ENCODE measurements at places on chromosomes 3 and 15.

DNA sequence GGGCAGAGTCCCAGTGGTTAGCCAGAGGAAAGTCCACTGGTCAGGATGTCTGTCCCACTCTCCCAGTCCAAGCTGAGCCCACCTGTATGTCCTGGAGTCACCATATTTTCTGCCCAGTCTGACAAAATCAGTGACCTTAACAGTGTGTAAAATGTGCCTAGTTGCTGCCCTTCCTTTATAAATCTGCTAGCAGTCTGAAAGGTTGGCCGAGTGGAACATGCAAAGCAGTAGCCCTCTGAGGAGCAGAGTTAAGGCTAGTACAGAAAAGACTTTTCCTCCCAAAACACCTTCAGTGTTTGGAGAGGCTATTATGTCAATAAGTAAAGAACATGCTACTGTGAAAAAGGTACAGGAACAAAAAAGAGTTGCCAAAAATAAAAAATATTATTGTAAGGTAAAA lies 15.3 kb downstream of the TTC21A start:
- no peak for DNase-seq

DNA sequence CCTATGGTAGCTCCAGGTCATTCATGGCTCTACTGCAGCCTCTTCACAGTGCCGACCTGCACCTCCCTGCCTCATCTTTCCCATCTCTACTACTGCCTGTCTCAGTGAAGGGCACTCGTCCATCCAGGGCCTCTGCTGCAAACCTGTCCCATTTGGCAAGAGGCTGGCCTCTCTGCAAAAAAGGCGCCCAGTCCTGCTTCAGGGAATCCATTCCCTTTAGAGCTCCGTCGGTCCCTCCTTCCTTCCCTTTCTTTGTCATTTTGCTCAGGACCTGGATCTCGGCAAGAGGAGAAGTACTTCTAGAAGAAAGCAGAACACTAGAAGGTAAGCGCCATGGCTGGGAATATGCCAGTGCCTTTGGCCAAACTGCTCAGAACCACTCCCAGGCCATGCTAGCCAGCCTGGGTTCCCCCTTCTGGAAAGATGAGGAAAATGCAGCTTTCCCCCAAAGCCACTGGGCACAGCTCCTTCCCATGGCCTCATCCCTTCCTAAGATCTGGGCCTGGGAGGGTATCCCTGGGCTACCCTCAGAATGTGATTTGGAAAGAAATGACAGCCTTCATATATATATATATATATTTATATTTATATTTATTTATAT lies 6.4 kb upstream of the ISL2 start:
- peak; percentile 73 for DNase-seq

DNA sequence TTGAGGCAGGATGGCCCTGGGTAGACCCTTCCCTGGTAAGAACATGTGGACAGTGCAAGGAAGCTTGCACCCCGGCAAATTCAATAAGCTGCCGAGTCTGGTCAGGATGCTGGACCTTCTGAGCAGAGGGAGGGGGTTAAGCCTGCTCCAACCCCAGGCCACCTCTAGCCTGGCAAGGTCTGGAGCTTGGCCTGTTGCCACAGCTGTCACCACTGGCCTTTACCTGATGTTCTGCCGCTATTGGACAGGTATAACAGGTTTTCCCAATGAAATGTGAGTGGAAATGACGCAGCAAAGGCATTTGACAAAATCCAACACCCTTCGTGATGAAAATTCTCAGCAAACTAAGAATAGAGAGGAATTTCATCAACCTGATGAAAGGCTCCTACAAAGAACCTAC lies 699 bp upstream of the MESP1 start:
- no peak for DNase-seq

- no peak for DNase-seq
Measured at GRCh38 chr3:27471923-27472550, 12.1 kb downstream of the SLC4A7 start.

DNA sequence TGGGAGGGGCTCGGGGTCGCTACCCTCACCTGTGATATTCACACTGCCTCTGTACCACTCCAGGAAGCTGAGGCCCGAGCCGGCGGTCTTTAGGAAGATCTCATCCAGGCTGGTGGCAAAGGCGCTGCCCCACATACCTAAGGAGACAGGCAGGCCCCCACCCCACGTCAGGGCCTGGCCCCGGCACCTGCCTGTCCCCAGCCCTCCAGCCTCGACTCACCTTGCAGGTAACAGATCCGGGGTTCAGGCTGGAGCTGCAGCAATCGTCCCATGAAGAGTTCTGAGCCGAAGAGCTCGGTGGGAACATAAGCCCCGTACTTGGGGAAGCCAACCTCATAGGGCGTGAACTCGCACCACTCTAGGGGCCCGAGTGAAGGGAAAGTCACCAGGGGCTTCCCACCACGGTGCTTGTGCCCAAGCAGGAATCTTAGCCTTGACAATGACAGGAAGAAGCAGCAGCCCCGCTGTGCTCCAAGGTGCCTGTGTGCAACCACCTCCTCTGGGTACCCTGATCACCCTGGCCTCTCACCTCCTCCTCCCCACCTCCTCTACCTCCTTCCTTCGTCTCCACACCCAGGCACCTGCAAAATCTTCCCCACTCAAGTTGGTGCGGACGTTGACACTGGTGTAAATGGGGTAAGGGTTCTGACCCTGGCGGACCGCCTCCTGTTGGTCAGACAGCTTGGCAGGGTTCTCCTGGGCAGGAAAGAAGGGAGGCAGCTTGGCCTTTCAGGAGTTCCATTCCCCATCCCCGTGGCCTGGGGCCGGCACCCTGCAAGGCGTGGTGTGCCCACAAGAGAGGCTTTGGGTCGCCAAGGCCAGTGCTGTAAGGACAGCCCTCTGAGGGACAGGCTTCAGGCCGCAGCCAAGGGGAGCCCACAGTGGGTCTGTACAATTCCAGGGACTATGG lies 10.6 kb downstream of the PLA2G4F start:
- DNase-seq = no peak

- DNase-seq = no peak
Measured at GRCh38 chr3:150300388-150300787, 107.7 kb upstream of the TSC22D2 start.

DNA sequence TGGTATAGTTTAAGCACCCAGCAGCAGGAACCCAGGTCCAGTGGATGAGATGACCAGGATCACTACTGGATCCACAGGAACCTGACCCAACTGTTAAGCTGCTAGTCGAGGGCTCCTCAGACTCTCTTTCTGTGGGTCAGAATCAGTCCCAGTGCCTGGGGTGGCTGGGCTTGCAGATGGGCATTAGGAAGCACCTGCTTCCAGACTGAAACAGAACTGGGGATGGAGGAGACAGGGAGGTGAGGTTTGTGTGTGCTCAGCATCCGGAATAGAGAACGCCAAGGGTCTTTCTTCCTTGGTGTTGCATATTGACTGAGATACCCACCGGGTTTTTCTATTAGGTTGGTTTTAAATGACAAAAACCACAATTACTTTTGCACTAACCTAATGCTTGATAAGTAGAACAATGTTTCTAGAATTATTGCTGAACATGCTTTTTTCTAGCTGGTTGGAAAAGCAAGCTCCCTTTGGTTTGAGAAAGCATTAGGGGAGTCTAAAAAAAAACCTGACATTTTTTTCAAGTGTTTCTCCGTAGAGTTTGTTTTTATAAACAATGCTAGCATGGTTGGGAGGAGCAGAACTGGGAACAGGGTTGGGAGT lies 779 bp downstream of the ST3GAL6 start:
- no peak for DNase-seq

DNA sequence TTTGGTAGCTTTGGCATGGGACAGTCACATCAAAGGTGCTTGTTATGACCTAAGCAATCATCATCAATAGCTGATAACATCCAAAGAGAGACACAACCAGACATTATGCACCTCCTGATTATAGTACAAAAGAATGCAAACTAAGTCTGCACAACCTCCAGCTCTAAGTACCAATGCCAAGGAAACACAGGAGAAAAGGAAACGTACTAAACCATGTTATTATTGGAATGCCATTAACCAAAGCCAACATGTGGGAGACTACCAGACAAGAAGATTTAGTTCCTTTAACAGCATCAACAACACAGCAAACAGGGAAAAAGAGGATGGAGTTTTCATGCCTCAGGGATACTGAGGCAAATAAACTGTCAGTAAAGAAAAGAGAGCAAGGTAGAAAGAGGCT lies 61.4 kb downstream of the CD47 start:
- no peak for DNase-seq

- no peak for DNase-seq
Measured at GRCh38 chr3:112539825-112540650, 21.7 kb downstream of the ATG3 start.

DNA sequence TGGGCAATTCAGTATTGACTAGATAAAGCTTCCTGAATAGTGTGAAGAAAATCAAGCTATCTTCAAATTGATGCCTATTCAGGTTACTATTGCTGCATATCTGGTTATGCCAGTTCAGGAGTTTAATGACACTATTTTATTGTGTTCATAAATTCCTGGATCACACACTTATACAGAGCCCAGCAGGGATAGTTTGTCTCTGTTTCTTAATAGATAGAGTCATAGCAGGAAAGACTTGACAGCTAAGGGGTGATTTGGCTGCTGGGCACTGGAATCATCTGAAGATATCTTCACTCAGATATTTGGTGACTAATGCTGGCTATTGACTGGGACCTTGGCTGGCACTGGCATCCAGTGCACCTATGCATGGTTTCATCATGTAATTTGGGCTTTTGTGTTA lies 187.8 kb downstream of the PYDC2 start:
- DNase-seq = no peak

DNA sequence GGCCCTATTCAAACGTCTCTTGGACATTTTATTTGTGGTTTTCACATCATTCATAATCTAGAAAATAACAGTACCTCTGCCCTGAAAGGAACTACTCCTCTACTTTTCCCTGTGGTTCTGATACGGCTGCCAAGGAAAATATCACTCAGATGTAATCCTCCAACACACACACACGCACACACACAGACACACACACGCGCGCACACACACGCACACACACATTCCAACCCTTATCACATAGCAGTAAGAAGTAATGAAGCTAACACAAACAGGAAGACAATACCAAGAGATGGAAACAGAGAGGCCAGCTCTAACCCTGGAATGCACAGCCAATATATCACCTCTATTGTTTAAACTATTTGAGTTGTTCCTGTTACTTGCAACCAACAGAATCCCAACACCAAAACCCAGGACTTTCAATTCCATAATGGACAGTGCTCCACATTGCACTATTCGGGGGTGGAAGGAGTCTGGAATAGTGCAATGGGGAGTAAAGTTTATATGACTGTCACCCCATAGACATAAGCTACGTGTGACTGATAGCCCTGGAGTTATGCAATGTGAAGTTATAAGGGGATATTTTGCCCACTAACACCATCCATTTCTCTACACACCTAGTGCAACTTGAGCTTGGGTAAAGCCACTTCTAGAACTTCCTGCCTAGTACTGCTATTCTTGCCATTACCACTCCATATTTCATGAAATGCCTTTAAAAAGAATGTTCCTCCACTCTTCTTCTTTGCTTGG lies 71.3 kb upstream of the FNDC3B start:
- peak; percentile 96 for DNase-seq

DNA sequence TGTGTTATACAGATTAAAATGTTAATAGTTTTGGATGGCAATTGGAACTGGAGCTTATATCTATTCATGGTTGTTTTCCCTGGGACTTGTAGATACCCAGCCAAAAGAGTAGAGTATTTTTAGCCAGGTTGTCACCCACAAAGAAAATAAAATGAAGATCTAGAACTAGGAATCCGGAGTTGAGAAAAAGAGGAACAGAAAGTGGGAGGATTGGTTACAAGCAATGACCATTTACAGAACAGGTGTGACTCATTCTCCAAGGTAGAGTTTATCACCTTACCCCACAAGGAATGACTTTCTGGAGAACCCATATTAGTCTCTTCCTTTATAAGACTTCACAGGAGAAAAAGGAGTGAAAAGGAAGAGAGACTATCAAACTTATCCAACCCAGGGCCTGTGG lies 99.8 kb downstream of the TMEM108 start:
- DNase-seq = no peak

- DNase-seq = peak; percentile 71
Measured at GRCh38 chr3:8500319-8500988, 1.2 kb upstream of the LMCD1 start.

DNA sequence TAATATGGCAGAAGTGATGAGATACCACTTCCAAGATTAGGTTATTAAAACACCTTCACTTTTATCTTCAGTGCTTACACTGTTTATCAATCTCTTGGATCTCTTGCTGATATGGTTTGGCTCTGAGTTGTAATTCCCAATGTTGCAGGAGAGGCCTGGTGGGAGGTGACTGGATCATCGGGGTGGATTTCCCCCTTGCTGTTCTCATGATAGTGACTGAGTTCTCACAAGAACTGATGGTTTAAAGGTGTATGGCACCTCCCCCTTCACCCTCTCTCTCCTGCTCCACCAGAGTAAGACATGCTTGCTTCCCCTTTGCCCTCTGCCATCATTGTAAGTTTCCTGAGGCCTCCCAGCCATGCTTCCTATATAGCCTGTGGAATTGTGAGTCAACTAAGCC lies 11.8 kb downstream of the GOLIM4 start:
- DNase-seq = no peak

DNA sequence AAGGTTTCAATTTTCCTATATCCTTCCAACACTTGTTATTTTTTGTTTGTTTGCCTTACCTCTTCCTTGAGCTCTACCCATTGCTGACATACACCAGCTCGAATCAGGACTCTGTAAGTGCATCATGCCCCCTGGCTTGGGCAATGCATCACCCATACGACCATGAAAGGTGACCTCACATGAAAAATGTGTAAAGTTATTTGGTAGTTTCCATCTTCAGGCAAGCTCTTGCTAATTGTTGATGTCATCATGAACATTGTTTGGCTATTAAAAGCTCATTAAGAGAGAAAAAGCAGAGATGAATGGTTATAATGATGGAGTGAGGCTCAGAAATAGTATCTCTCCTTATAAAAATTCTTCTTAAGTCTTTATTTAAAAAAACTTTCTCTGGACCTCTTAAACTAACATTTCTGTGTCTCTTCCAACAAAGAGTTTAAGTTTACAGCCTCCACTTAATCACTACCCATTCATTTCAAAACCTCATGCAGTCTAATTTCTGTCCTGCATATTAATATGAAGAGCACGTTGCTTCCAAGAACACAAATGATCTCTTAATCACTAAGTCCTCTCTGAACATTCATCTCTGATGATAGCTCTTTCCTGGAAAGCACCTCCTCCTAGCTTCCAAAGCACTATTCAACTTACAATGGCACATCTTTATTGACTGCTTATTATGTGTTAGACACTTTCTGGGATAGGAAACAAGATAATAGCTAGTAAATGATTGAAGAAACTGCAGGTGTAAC lies 236.3 kb downstream of the NFKBIZ start:
- DNase-seq = no peak

DNA sequence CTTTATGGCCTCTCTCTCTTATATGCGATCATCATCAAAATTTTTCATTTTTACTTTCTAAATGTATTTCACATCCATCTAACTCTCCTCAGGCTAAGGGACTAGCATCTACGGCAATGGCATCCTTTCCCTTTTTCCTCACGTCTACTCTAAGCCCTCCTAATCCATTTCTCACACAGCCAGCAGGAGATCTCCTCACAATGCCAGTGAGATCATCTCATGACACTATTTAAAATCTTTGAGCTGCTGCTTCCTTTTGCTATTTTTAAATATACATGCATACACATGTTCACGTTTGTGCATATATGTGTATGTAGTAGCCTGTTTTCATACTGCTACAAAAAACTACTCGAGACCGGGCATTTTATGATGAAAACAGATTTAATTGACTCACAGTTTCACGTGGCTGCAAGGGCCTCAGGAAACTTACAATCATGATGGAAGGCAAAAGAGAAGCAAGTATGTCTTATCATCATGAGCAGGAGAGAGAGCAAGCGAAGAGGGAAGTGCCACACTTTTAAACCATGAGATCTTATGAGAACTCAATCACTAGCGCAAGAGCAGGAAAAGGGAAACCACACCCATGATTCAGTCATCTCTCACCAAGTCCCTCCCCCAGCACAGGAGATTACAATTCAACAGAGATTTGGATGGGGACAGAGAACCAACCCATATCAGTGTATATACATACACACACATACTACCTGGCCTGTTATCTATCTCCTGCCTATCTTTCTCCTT lies 599.2 kb upstream of the ROBO1 start:
- no peak for DNase-seq

Data from fibroblast of the aortic adventitia (primary cell).